Body of pancreas (tissue), 4 donors: ENCODE measurements at places on chromosomes 16 and 17. TPM values are rescaled to one million over a fixed set of nuclear protein-coding genes. Genes with fewer than 3 reads are reported as not detected.

- H3K27ac ChIP-seq, result no peak overlapping the region
- no peak overlapping the region for H3K4me3 ChIP-seq
- no peaks in the 10 kb centered on the region for H3K4me1 ChIP-seq
- H3K27me3 ChIP-seq, result no peaks in the 10 kb centered on the region
Observed at GRCh38 chr17:5919089-5919488, 151.1 kb upstream of the WSCD1 start.

Gene KCNJ12
- 0.52 TPM for total RNA-seq

- H3K27ac ChIP-seq, result no peak overlapping the region
- no peak for DNase-seq
- no peaks in the 10 kb centered on the region for H3K4me1 ChIP-seq
- no peak overlapping the region for H3K4me3 ChIP-seq
- peaks cover 12% of the 10 kb centered on the region for H3K36me3 ChIP-seq
Observed at GRCh38 chr16:67953641-67954375, 9.9 kb upstream of the LCAT start.

GRCh38 chr16:26863931-26864330 is 202.8 kb upstream of the C16orf82 start:
- no peak overlapping the region for H3K4me3 ChIP-seq
- no peak for DNase-seq
- H3K4me1 ChIP-seq, result no peaks in the 10 kb centered on the region
- H3K27ac ChIP-seq, result no peak overlapping the region
- H3K36me3 ChIP-seq, result no peaks in the 10 kb centered on the region
- H3K27me3 ChIP-seq, result no peaks in the 10 kb centered on the region
